ENCODE measurements at places on chromosomes 13 and 19.

DNA sequence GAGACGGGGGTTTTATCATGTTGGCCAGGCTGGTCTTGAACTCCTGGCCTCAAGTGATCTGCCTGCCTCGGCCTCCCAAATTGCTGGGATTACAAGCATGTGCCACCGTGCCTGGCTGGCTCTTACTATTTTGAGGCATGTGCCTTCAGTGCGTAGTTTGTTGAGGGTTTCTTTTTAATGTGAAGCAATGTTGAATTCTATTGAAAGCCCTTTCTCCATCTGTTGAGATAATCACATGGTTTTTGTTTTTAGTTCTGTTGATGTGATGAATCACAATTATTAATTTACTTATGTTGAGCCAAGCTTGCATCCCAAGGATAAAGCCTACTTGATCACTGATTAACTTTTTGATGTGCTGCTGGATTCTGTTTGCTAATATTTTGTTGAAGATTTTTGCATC lies 290.9 kb downstream of the KCNRG start:
- no peak for DNase-seq

DNA sequence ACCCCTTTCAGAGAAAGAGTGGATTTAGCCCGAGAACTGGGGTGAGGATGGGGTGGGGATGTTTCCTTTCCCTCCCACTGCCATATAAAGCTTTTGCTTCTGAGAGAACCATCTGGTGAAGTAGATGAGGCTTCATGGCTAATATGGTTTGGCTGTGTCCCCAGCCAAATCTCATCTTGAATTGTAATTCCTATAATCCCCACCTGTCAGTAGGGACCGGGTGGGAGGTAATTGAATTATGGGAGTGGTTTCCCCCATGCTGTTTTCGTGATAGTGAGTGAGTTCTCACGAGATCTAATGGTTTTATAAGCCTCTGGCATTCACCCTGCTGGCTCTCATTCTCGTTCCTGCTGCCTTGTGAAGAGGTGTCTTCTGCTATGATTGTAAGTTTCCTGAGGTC lies 270.9 kb downstream of the LMO7 start:
- DNase-seq, result no peak

DNA sequence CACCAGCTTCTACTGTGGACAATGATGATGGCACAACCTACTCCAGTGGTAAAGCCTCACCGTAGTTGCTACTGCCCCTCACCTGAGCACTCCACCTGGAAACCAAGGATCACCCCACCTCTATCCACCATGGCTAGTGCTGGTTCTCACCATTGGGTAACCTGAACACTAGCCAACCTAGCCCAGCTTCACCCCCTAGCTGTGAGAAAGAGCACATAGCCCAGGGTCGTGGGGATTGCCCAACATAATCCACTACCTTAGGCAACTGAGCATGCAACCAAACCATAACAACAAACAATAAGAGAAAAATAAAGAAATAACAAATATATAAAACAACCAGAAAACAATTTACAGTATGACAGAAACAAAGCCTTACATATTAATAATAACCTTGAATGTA lies 560.1 kb downstream of the DIAPH3 start:
- DNase-seq, result no peak

DNA sequence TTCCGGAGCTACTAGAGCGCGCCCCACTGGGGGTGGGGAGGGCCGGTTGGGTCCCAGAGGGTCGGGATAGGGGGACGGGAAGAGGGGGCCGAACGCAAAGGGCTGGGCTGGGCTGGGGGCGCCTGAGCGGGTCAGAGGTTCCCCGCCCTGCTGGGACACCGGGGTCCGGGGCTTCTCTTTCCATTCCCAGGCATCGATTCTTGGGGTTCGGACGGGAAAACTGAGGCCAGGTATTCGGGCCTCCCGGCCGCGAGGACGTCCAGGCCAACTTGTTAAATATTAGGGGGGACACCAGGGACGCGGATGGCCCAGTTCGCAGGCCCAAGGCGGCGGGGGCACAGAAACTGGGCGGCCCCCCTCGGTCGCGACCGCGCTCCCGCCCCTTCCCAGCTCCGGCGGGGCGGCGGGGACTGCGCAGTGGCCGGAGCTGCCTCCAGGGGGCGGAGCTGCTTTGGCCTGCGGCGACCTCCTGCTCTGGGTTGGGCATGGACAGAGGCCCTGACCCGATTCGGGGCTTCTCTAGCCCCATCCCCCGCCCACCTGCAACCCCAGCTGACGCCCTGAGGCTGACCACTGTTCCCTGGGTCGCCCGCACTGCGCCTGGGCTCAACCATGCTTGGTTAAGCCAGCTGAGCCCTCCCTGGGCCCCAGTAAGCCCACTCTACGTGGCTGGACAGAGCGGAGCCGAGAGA lies 1.2 kb upstream of the KLF16 start:
- peak; percentile 71 for DNase-seq

GRCh38 chr19:44649578-44650145 lies 6.0 kb downstream of the PVR start:
- DNase-seq, result no peak

GRCh38 chr19:17997969-17998826 lies 9.8 kb upstream of the ARRDC2 start:
- no peak for DNase-seq

- DNase-seq, result no peak
These were observed 61.7 kb upstream of the F7 start for GRCh38 chr13:113043931-113044330.

GRCh38 chr13:26872525-26873385 lies 112.2 kb upstream of the GPR12 start:
- peak; percentile 50 for DNase-seq
